Activated CD8-positive, alpha-beta memory T cell treated with anti-CD3 and anti-CD28 coated beads, Interleukin-2, amount 50 U/mL, for 4 hours (primary cell): ENCODE measurements at places on chromosomes 3 and 15.

DNA sequence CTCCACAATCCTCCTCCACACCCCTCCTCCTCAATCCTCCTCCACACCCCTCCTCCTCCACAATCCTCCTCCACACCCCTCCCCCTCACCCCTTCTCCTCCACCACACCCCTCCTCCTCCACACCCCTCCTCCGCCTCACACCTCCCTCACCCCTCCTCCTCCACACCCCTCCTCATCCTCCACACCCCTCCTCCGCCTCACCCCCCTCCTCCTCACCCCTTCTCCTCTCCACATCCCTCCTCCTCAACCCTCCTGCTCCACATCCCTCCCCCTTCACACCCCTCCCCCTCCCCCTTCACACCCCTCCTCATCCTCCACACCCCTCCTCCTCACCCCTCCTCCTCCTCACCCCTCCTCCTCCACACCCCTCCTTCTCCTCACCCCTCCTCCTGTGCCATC, 69.8 kb upstream of the BLM start:
- DNase-seq, result no peak

DNA sequence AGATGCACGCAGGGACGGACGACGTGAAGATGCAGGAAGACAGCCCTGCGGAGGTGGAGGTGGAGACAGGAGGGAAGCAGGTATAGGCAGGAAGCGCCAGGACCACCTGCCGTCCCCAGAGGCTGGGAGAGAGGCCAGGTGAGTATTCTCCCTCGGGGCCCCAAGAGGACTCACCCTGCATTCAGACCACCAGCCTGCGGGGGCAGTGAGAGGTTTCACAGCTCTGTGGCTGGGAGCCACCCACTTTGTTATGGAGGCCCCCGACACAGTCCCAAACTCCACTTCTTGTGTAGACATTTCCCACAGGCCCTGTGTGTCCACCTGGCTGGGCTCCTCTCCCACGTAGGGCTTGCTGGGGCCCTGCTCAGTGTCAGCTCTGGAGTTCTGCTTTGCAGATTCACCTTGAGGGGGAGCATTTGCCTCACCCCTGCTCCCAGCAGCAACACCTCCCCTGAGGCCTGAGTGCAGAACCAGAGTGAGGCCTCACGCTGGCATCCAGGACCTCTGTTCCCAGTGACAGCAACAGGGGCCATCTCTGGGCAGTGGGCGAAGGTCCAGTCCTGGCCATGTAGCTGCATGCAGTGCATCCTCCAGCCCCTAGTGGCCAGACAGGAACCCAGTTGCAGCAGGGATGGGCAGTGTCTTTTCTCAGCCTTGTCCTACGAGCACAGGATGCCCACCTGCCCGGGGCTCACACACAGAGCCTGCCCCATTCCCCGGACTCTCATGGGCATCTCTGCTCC, 119.4 kb upstream of the IQSEC1 start:
- no peak for DNase-seq

DNA sequence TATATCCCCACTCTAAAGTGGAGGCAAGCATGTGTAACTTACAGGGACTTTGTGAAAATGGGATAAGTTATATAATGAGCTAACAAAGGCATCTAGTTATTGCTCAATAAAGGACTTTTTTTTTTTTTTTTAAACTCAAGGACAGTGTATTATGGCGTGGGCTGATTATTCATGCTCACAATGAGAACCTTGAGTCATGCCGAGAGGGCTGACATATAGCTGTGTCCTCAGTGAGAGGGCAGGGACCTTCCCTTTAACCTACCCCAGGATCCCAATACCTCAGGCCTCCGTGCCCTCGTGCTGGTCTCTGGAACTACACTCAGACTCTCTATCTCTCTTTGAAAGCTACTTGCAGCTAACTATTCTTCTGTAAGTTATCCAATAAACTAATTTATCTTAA, 319.9 kb upstream of the ICE2 start:
- DNase-seq, result peak; percentile 24

- no peak for DNase-seq
These were observed 166.7 kb upstream of the THBS1 start for GRCh38 chr15:39414201-39414600.

- DNase-seq, result no peak
These were observed 25.9 kb upstream of the AKAP13 start for GRCh38 chr15:85354461-85354860.

- no peak for DNase-seq
These were observed 550.4 kb upstream of the CCDC54 start for GRCh38 chr3:106826791-106827311.

- DNase-seq, result no peak
These were observed 61.4 kb downstream of the SH3BP5 start for GRCh38 chr3:15271030-15271429.
